Bronchial epithelial cell (primary cell): ENCODE measurements at places on chromosomes 2 and 18. TPM values are rescaled to one million over a fixed set of nuclear protein-coding genes. Genes with fewer than 3 reads are reported as not detected.

SPHKAP gene
- total RNA-seq: not detected in 2 replicates

DCDC2C gene
- not detected in 2 replicates for total RNA-seq

TEKT4 gene
- not detected in 2 replicates for total RNA-seq

TSGA10 gene
- 3.4 and 8.4 TPM in 2 replicates for total RNA-seq

GRB14 gene
- 0.77 and 1.8 TPM in 2 replicates for total RNA-seq

PDE1A gene
- total RNA-seq: 0.13 and 0.53 TPM in 2 replicates

ROCK2 gene
- total RNA-seq: 20.0 and 20.7 TPM in 2 replicates

SCN3A gene
- not detected in 2 replicates for total RNA-seq

NOL4 gene
- not detected in 2 replicates for total RNA-seq

ALLC gene
- not detected in 2 replicates for total RNA-seq

LRP2 gene
- not detected in 2 replicates for total RNA-seq

EFR3B gene
- 0.13 TPM in 1 of 2 replicates, not detected in the other for total RNA-seq

IWS1 gene
- total RNA-seq: 40.8 and 51.0 TPM in 2 replicates

TUBA4B gene
- not detected in 2 replicates for total RNA-seq

GPR17 gene
- not detected in 2 replicates for total RNA-seq

TEX44 gene
- not detected in 2 replicates for total RNA-seq

NPAS2 gene
- total RNA-seq: 8.2 and 12.3 TPM in 2 replicates

SERPINB3 gene
- 22.4 and 165 TPM in 2 replicates for total RNA-seq

AGXT gene
- not detected in 2 replicates for total RNA-seq

SIX2 gene
- 3.7 and 4.2 TPM in 2 replicates for total RNA-seq

SERPINB11 gene
- 1.6 and 9.5 TPM in 2 replicates for total RNA-seq

RAPGEF4 gene
- total RNA-seq: 0.26 and 0.90 TPM in 2 replicates

NBAS gene
- total RNA-seq: 72.6 and 78.2 TPM in 2 replicates

NT5DC4 gene
- not detected in 2 replicates for total RNA-seq

IL1B gene
- total RNA-seq: 22.6 and 41.0 TPM in 2 replicates

PSMA8 gene
- not detected in 2 replicates for total RNA-seq

TMEM87B gene
- total RNA-seq: 31.4 and 37.1 TPM in 2 replicates

TDRD15 gene
- not detected in 2 replicates for total RNA-seq

CDH20 gene
- total RNA-seq: not detected in 2 replicates

RNU2-63P gene
- total RNA-seq: 26.9 TPM in 1 of 2 replicates, not detected in the other

NPPC gene
- total RNA-seq: not detected in 2 replicates

CCDC74B gene
- 0.38 and 0.79 TPM in 2 replicates for total RNA-seq

INHBB gene
- total RNA-seq: 0.53 and 2.3 TPM in 2 replicates

MPP4 gene
- total RNA-seq: 0.13 TPM in 1 of 2 replicates, not detected in the other

CREG2 gene
- total RNA-seq: 0.26 and 0.38 TPM in 2 replicates

PIKFYVE gene
- 18.1 and 19.5 TPM in 2 replicates for total RNA-seq

MC4R gene
- total RNA-seq: under 0.01 TPM in 1 of 2 replicates, not detected in the other

SLC40A1 gene
- total RNA-seq: 1.0 and 1.1 TPM in 2 replicates

LINC00305 gene
- not detected in 2 replicates for total RNA-seq

PID1 gene
- total RNA-seq: 3.2 and 9.5 TPM in 2 replicates

HK2 gene
- total RNA-seq: 158 and 175 TPM in 2 replicates

FOXI3 gene
- total RNA-seq: under 0.01 TPM in 1 of 2 replicates, not detected in the other
